ENCODE measurements at places on chromosomes 16 and 17. TPM values are rescaled to one million over a fixed set of nuclear protein-coding genes. Genes with fewer than 3 reads are reported as not detected.

DNA sequence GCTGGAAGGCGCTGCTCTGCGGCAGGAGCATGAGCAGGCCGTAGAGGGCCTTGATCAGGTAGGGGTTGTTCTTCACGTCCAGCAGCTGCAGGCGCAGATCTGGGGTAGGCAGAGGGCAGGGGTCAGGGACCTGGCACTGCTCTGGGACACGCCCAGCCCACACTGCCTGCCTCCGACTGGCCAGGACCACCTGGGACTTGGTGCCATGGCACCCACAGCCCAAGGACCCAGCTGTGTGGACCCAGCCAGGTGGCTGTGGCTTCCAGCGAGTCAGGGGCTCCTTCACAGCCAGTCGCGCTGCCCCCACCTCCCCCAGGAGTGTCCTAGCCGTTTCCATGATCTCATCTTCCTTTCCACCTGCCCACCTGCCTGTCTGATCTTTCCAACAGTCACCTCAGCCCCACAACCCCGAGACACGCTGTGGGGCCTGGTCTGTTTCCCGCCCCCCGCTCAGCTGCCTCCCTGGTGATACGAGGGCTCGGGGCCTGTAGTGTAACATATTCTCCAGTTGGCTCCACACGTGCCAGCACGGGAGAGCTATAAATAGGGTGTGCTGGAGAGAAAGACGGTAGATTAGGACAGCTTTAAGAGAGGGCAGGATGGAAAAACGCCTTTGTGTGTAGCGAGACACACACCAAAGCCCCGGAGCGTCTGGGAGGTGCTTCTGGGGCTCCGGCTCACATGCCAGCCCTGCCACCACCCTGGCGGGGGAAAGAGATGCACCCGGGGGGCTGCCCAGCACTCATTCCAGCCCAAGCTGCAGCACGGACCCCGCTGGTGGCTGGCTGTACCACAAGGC lies 7.2 kb upstream of the MTSS2 start:
- DNase-seq, result no peak

The CACNG5 gene
- total RNA-seq, result 2.0 TPM

DNA sequence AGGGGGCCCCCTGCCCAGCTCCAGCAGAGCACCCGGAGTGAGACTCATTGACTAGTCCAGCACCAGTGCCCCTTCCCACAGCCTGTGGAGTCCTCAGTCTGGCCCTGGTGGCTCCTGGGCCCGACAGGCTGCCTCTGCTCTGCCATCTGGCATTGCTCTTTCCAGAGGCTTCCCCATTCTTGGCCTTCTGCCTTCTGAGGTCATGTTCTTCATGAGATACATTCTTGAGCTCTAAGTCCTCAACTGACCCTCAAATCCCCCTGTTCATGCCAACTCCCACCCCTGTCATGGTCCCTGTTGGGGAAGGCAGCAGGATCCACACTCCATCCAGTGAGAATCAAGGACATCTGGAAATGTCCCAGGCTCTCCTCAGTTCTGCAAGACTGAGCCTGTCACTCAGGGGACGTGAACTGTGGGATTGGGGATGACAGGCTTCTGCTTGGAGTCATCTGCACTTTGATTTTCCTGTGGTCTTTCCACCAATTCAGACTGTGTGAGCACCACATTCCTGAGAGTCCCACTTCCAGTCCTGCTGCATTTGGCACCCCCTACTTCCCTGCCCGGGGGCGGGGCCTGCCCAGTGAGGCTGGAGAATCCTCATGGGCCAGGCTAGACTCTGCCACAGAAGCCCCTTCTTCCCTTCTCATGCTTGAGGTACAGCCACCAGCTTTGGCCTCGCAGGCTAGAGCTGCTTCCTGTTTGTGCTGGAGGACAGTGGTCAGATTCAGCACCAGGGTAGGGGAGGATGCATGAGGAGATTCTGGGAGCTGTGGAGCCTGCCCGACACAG lies 2.7 kb downstream of the TRPV2 start:
- DNase-seq, result peak; percentile 68

DNA sequence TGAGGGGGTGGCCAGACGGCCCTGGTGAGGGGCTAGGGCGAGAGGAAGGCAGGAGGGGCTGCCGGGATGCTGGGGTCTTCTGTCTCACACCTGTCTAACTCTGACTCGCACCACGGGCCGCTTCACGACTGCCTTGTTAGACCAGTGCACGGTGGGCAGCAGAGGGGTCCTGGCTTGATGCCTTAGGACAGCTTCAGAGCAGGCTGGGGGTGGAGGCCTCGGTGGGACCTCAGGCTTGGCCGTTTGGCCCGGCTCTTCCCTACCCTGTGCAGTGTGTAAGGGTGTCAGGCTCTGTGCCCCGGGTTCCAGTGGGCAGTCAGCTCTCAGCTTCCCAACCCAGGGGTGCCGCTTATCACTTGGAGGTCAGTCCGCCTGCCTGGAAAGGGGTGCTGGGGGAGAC lies 100.7 kb downstream of the OR1D5 start:
- DNase-seq, result no peak

GRCh38 chr16:64453646-64454045 lies 668.2 kb downstream of the CDH11 start:
- no peak for DNase-seq

DNA sequence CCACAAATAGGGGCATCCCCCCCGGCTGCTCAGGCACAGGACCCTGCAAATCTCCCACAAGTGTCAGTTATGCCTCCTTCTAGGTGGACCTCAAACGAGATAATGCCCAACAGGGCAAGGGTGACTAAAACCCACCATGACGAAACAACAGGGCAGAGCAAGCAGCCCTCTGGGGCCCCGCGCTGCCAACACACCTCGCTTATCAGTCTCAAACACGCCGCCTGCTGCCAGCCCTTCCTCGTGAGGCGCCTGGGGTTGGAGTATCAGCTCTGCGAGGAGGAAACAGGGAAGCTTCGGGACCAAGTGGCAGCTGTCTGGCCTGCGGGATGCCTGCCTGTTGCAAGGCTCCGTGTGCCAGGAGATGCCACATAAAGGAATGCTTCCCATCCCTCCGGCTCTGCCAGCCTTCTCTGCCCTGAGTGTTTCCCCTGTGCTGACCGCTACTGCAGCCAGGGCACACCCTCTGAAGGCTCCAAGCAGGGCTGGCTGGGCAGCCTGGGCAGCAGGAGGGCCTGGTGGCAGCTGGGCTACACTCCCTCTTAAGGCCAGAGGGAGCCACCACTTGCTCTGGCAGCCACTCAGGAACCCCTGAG lies 2.5 kb downstream of the SMIM5 start:
- no peak for DNase-seq
